Esophagus squamous epithelium (tissue), 5 donors: ENCODE measurements at places on chromosomes 16 and 17.

- DNase-seq = no peak
Observed at GRCh38 chr16:84199097-84199496, 8.1 kb downstream of the ADAD2 start.

- no peak for DNase-seq
Observed at GRCh38 chr17:9414471-9414870, 161.1 kb downstream of the STX8 start.

DNA sequence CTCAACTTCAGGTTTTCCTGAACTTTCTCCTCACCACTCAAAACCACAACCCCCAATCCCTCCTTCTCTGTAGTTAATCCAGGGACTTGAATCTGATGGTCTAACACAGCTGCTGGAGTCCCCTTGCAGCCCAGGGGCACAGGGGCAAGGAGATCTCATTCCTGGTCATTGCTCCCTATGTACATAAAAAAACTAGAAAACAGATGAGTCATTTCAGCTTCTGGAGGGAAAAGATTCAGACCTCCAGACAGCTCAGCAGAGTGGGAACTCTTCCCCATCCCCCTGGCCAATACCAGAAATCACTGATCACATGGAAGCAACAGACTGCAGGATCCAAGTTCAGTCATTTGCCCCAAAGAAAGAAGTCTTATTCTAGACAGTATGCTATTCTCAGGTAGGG lies 62.1 kb downstream of the DYNLRB2 start:
- DNase-seq = no peak

- DNase-seq = no peak
Observed at GRCh38 chr17:79952901-79953300, 82.8 kb downstream of the TBC1D16 start.

DNA sequence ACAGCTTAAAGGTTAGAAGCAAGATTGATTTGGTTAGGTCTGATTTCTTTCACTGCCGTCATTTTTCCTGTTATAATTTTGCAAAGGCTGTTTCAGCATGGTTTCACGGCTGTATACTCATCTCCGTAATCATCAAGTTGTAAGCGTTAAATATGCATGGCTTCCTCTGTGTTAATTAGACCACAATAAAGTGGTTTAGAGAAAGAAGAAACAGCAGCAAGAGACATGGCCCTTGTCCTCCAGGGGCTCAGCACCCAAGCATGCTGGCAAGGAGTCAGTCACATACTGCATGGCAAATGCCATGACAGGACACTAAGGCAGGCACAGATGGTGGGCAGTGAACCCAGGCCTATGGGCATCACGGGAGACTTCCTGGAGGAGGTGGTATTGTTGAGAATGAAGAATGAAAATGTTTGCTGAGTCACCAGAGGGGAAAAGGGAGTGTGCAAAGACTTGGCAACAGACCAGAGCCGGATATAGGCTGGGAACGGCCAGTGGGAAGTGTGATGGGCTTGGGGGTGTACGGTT lies 61.4 kb upstream of the PLCG2 start:
- DNase-seq = no peak
